ENCODE measurements at places on chromosomes 7 and 10.

- no peak for DNase-seq
Measured at GRCh38 chr10:95544783-95545500, 16.2 kb downstream of the SORBS1 start.

DNA sequence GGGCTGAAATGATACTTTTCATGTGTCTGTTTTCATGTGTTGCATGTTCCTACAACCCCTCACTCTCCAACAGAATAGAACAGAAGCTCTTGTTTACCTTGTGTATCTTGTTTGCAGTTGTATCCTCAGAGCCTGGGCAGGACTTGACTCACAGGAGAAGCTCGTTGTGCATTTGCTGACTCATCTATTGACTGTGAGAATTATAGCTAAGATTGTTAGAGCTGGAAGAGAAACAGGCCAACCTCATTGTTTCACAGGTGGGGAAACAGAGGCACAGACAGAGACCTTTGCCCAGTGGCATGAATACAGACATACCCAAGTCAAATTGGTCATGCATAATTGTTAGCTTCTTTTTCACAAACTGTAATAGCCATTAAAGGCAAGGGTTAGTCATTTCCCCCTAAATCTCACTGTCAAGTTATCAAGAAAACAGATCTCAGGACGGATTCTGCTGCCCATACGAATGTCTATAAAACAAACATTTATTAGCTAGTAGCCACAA, 4.6 kb upstream of the TSPAN15 start:
- DNase-seq = no peak

DNA sequence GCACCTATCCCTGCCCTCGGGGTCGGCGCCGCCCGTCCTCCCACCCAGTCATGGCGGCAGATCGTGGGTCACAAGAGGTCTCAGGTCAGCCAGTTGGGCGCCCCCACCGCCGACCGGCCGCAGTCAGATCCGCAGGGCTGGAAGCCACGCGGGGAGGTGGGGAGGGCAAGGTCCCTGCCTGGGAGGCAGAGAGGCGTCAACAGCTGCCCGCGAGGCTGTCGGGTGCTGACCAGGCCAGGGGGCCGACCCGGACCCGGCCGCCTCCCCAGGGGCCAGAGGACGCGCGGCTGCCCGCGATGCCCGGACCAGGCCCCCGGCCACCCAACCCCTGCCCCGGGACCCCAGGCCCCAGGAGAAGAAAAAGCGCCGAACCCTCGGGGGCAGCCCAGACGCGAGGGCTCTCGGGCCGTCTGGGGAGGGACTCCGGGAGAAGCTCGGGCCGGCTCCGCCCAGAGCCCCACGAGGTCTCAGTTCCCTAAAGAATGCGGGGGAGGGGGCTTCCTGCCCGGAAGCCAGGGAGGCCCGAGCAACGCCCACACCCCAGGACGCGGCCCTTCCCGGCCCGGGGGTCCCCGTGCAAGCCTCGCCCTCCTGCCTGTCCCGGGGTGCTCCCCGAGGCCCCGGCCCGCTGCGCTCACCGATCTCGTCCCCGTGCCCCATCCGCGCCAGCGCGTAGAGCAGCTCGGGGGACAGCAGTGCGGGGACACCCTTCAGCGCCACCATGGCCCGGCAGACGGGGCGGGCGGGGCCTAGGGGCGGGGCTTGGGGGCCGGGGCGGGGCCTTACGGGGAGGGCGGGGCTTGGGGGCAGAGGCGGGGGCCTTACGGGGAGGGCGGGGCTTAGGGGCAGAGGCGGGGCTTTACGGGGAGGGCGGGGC, at the start of gene FUOM:
FUOM (minus strand) TSS at position 735 of the 877 bp plus-strand sequence; CDS start at position 723, 12 bp downstream.
- no peak for DNase-seq

DNA sequence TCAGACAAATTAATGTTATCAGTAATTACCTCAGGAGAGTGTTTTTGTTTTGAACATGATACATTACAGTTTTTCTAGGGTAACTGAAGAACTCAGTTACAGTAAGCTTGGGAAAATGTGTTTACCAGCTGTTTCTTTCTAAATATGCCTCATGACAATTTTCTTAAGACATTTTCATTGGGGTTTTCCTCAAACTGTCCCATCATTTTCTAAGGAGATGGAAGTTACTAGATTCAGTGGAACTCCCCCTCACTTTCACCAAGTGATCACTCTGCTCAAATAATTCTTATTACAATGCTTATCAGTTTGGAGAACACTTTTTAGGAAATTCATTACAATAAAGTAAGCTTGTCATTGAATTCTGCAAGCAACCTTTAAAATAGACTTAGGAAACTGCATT, 6.4 kb upstream of the SPAG6 start:
- no peak for DNase-seq

- no peak for DNase-seq
Measured at GRCh38 chr10:101967119-101967518, 88.9 kb downstream of the ARMH3 start.

Measured in muscle of arm (tissue), 14 donors.